GM13977 (cell line): ENCODE measurements at places on chromosomes 7 and 10.

- no peak for DNase-seq
These were observed 587.9 kb upstream of the GALNT17 start for GRCh38 chr7:70544016-70544415.

DNA sequence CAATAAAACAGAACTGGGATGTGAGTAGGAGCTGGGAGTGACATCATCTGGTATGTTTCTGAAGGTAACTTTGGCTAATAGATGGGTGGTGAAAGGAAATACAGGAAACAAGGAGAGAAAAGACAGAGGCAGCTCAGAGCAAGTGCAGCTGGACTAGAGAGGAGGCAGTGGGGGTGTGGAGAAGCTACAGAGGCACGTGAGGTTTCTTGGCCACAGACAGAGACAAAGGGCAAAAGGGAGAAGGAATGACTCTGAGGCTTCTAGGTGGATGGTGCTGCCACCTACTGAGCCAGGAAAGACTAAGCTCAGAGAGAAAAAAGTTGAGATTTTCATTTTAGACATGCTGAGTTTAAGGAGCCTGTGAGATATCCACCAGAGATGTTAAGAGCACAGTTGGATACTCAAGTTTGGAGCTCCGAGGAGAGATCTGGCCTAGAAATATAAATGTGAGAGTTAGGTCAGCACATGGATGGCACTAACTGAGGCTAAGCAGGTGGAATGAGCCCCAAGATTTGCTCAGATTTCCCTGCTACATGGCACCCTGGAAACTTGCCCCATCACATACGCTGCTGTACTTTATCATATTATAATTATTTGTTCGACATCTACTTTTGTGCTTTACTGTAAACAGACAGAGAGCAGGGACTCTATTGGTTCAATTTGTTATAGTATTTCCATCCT lies 293.0 kb upstream of the IMMP2L start:
- peak; percentile 38 for DNase-seq

DNA sequence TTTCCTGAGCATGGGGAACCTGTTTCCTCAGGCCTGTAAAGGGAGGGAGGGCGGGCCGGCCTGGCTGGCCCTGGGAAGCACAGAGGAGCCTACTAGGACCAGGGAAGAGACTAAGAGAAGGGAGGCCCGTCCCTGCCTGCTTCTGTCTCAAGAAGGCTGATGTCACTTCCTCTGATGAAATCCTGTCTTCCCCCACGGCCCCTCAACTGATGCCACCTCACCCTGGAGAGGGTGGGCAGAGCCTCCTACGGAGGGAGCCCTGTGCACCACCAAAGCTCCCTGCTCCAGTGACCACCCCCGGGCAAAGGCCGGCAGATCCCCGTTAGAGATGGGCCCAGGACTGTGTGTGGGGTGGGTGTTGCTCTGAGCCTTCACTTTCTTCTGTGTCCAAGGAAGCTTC lies 1.0 kb upstream of the PILRA start:
- no peak for DNase-seq

DNA sequence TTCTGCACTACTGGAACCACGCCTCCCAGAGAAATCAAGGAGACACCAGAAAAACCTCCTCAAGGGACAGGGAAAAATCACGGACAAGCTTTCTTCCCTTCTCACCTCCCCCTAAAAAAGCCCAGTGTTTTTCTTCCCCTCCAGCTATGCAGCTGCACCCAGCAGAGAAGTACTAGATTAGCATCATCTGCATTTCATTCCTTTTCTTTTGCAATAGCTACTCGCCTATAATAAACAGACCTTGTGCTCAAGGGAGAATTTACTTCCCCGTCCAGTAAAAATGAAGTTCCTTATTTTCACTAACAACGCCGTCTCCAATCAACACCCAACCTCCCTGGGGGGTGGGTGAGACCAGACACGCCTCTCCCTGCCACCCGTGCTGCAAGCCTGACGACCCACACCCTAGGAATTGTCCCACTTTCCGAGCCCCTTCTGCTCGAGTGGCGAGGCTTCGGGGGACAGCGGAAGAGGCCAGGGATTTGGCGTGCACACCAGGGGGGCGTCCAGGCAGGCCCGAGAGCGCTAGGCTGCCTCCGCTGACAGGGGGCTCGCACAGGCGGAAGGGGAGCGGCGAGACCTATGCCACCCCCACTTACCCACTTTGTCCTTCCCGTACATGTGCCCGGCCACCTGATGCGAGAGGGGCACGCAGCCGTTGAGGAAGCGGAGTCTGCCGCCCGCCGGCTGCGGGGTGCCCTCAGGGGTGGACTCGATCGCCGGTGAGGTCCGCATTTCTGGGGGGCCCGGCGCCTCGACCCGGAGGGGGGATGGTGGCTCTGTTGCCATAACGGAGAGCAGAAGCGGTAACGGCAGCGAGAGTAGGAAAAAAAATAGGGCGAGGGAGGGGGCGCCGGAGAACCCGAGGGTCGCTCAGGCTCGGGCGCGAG lies 625 bp downstream of the IPMK start:
- peak; percentile 42 for DNase-seq

DNA sequence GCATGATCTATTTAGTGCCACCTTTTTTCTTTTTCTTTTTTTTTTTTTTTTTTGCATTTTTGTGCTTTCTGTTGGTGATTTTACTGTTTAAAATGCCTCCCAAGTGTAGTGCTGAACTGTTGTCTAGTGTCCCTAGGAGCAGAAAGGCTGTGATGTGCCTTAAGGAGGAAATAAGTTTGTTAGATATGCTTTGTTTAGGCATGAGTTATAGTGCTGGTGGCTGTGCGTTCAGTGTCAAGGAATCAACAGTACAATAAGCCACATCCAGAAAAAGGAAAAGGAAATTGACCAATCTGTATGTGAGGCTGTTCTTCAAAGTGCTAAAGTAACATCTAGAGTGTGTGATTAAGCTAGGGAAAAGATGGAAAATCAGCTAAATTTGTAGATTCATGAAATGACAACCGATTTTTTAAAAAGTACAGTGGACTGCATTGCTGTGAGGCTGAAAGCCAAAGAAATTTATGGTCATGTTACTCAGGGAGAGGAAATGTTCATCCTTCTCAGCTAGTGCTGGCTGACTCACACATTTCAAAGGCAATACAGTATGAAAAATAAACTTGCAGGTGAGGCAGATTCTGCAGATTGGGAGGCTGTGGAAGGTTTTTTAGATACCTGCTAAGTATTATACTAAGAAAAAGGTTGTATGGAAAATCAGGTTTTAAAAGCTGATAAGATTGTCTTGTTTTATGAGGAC lies 122.7 kb upstream of the ADCY1 start:
- no peak for DNase-seq

DNA sequence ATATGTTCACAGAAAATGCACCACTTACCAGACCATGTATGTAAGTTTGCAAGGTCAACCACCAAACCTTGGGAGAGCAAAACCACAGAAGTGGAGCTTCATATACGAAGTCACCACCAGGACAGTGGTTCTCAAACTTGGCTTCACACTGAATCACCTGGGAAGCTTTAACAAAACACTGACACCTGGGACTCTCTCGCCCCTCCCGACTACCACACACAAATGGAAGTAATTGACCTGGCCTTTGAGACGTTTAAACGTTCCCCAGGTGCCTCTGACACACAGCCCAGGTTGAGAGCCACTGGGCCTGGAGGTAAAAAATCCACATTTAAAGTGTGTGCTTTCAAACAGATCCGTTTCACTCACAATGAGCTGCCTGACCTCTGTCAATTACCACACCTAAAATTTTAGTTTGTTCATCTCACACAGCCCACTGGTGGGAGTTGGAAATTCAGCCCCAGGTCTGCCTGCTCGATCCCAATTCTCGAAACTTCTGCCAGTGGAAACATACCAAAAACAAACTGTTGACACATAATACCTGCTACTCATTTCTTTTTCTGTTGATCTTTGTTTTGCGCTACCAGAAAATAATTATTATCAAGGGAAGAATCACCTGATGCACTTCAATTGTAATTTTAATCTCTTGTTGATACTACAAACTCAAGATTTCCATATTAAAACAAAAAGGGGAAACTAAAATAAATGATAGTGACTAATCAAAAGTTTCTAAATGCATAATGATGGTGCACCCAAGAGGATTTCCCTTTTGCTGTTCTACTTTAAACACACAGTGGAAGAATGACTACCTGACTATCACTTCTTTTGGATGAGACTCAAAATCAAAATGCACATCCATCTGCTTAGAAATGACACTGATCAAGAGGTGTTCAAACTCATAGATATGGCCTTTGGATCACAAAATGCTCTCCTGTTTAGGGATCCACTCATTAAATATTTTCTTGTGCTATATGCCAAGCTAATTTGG lies 26.6 kb downstream of the CDNF start:
- DNase-seq: no peak

- DNase-seq: no peak
These were observed 5.7 kb downstream of the PLCE1 start for GRCh38 chr10:93999401-93999851.

DNA sequence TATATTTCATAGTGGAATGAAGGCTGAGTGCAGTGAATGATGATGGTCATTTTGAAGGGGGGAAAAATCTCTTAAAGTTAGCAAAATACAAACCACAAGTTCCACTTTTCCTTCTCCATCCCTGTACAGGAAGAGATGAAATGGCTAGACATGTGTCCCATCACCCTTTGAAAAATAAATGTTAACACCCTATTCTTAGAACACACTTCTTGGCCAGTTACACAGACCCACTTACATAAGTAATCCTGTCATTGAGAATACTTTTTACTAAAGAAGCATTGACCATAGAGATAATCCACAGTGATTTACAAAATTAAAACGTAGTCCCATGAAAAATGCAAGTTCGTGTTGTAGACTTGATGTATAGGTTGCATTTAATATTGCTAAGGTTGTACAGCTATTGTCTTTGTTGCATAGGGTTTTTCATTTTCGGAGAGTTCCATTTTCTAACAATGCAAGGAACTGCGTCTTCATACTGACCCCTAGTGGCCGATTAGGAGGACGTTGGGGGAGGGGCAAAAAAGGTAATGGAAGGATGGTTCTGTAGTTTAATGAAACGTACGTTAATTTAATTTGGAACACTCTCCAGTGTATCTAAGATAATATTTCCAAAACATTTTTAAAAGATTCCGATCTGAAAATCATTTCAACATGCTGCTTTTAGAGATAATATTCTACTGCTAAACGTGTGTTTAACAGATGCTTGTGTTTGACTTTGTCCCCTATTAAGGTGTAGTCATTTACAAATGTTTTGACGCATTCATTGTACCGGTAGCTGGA lies 60.9 kb downstream of the ARMC3 start:
- peak; percentile 64 for DNase-seq

GRCh38 chr10:19819419-19820033 lies 3.3 kb downstream of the PLXDC2 start:
- DNase-seq: peak; percentile 48

- no peak for DNase-seq
These were observed 56.6 kb downstream of the CUX1 start for GRCh38 chr7:101874028-101874427.

DNA sequence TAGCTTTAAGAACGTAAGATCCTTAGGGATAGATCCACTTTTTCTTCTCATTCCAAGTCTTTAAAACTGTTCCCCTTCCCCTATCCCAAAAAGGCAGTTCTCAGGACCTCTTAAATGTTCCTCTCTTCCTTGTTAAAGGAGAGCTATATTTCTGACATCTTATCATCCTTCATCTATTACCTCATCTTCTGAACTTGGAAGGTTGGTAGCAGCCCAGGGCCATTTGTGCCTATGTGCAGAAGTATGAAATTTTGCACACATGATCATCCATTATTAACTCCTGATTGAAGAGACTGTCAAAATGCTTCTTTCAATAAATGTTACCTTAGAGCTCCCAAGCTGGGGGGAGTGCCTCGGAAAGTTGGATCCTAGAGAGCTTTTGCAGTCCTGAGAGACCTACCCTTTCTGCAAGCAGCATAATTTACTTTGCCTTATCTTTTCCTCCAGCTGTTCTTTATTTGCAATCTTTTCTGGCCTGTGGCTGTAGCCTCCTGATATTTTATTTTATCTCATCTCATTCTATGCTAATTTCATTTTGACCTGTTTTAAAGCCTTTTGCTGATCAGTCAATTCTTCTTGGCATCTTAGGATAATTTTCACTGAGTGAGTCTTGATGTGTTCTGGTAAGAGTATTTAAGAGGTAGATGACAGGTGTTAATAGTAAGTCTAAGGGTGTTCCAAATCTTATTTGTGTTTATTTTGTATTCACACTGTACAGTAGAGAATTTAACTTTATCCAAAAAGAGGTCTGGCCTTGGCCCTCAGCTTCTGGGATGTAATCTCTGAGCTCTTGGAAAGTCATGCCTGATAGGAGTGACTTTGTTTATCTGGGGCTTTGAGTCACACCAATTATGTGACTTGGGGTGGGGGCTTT lies 135.0 kb upstream of the PDLIM1 start:
- DNase-seq: no peak

DNA sequence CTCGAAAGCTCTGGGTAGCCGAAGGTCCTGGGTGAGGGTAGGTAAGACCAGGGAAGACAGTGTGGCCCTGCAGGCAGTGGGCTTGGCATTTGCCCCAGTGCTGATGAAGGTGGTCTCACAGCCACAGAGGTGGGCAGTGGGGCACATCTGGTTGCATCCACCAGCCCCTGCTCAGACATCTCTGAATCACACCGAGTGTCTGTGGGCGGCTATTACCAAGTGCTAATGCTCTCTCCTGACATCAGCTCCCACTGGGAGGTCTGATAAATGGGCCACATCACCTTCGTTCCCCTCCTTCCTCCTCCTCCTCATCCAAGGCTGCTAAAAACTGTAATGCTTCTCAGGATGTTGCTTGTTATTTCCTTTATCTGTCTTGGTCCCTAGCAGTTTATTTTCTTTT lies 330.9 kb upstream of the COBL start:
- DNase-seq: no peak

GRCh38 chr10:5800782-5801181 lies 12.5 kb downstream of the GDI2 start:
- DNase-seq: no peak

DNA sequence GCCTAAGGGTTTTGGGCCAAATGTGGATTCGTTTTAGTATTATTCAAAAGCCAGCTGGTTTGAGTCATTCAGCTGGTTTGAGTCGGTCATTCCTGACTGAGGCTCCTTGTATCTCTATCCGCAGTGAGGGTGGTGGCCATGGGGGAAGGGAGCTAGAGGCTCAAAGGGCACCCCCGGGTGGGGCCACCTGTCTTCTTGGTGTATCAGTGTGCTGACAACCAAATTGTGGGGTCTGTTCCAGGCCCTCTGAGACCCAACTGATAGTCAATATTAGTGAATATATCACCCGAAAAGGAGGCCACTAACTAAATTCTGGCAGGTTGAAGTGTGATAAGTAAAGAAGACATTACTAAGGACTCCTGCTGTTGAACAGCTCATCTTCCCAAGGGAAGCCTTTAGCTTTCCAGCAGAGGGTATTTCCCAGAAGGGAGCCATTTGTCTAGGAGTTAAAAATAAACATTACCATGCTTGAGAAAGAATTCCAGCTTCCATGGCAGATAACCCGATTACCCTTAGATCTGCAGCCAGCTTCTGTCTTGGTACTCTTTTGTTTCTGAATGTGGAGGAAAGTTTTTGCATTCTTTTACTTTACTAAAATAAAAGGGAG lies 29.9 kb upstream of the DDX50 start:
- DNase-seq: no peak
